CD4-positive, alpha-beta memory T cell (primary cell): ENCODE measurements at places on chromosomes 4 and X. TPM values are rescaled to one million over a fixed set of nuclear protein-coding genes. Genes with fewer than 3 reads are reported as not detected.

Gene KCNIP4
- polyA plus RNA-seq, result 0.11 TPM

Gene NAA10
- polyA plus RNA-seq, result 57.6 TPM

Gene ART3
- polyA plus RNA-seq, result not detected

Gene RAB40A
- polyA plus RNA-seq, result not detected

Gene AMOT
- 2.7 TPM for polyA plus RNA-seq

Gene SHROOM3
- polyA plus RNA-seq, result not detected

- H3K4me1 ChIP-seq, result peaks cover 5% of the 10 kb centered on the region
- H3K36me3 ChIP-seq, result no peaks in the 10 kb centered on the region
- DNase-seq, result no peak
- H3K4me3 ChIP-seq, result no peak overlapping the region
- no peak overlapping the region for H3K27ac ChIP-seq
Observed at GRCh38 chrX:130114141-130114588, 3.9 kb upstream of the ELF4 start.

GRCh38 chr4:132992686-132993085, 156.4 kb upstream of the PCDH10 start:
- H3K27ac ChIP-seq, result no peak overlapping the region
- H3K36me3 ChIP-seq, result no peaks in the 10 kb centered on the region
- no peaks in the 10 kb centered on the region for H3K4me1 ChIP-seq
- DNase-seq, result no peak
- H3K4me3 ChIP-seq, result no peak overlapping the region

- no peak for DNase-seq
- peaks cover 11% of the 10 kb centered on the region for H3K36me3 ChIP-seq
- no peaks in the 10 kb centered on the region for H3K27me3 ChIP-seq
Observed at GRCh38 chrX:18917831-18918230, 66.1 kb downstream of the PHKA2 start.

DNA sequence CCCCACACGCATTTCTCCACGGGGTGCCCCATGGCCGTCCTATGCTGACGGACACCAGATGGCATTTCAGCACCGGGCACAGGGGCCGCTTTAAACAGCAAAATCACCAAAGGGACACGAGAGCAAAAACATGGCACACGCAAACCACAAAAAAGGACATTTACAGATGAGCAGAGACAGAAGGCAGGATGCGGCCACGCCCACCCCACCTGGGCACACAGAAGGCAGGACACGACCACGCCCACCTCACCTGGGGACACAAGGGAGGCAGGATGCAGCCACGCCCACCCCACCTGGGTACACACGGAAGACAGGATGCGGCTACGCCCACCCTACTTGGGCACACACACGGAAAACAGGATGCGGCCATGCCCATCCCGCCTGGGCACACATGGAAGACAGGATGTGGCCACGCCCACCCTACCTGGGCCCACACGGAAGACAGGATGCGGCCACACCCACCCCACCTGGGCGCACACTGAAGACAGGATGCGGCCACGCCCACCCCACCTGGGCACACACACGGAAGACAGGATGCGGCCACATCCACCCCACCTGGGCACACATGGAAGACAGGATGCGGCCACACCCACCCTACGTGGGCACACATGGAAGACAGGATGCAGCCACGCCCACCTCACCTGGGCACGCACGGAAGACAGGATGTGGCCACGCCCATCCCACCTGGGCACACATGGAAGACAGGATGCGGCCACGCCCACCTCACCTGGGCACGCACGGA, 69.1 kb downstream of the FAM53A start:
- H3K4me3 ChIP-seq, result no peak overlapping the region
- peaks cover 27% of the 10 kb centered on the region for H3K4me1 ChIP-seq
- DNase-seq, result peak; percentile 41

- no peak overlapping the region for H3K4me3 ChIP-seq
- no peak for DNase-seq
- no peaks in the 10 kb centered on the region for H3K4me1 ChIP-seq
- H3K27ac ChIP-seq, result no peak overlapping the region
- no peaks in the 10 kb centered on the region for H3K36me3 ChIP-seq
Observed at GRCh38 chr4:176153124-176153523, 42.3 kb downstream of the SPATA4 start.

DNA sequence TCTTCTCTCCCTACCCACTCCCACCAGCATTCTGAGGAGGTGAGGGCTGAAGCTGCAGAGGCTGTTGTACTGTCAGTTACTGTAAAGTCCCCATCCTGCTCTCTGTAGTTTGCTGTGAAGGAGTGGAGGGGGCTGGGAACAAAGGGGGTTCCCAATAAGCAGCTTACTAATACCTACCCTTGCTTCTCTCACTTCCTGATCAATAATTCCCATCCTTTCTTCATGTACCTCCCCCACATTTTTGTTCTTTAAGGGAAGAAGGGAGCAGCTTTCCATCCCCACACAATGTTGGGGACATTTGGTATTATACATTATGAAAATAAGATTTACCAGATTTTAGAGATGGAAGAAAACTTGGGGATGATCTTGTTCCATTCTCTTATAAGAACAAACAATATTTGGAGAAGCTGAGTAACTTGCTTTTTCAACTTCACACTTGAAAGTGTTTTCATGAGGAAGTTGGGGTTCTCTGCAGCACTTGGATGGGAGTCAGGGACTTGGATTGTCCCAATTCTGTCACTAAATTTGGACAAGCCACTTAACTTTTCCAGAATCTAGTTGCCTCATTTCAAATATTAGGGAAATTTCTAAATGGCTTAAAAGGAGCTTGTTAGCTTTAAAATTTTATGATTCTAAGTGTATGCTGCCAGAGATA, 5.4 kb downstream of the TBC1D1 start:
- H3K4me3 ChIP-seq, result no peak overlapping the region
- no peak for DNase-seq
- H3K4me1 ChIP-seq, result peaks cover 33% of the 10 kb centered on the region
- no peaks in the 10 kb centered on the region for H3K27me3 ChIP-seq

DNA sequence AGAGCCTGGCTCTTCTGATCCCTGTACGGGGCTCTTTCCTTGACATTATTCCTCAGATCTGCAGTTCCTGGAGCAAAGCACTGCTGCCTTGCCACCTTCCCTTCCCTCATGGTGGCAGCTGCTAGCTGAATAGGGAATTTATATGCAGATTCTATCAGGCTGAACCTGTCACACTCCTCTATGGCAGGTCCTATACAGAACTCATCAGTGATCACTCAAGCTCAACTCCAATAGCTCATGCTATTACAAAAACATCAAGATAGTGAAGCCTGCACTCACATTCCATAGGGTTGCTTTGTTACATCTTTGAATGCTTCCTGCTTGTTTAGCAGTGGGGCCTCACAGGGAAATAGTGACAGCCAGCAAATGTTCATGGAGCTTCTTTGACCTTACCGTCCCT, 71.7 kb downstream of the SLC2A9 start:
- no peaks in the 10 kb centered on the region for H3K36me3 ChIP-seq
- H3K27me3 ChIP-seq, result no peaks in the 10 kb centered on the region
- no peak overlapping the region for H3K27ac ChIP-seq
- H3K4me1 ChIP-seq, result no peaks in the 10 kb centered on the region

DNA sequence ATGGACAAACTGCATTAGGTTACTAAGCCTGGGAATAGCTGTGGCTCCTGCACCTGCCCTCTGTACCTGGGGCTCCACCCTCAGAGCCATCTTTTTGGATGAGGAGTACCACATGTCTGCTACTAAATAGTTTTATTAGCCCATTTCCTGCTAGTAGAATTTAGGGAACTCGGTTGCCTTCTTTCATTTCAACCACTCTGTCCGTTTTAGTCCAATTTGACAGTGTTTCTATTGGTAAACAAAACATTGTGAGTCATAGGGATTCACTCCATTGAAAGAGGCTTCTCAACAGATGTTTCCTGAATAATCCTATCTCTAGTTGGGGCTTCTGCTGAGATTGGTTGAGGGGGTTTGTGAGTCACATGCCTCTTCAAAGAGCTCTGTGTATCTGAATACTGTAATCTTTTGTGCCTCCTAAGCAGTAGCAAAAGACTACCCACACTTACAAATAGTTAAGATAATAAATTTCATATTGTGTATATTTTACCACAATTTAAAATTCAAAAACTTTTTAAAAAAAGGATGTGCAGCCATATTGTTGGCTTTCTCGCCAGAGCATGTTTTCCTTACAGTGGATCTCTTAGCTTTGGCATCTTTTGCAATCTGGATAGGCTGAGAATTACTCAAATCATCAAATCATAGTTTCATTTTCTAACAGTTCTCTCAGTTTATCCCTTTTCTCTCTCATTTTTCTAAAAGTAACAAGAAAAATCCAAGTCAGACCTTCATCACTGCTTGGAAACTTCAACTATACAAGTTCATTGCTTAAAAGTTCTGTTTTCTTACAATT, 9.9 kb downstream of the FAM200B start:
- H3K27me3 ChIP-seq, result no peaks in the 10 kb centered on the region
- no peak overlapping the region for H3K4me3 ChIP-seq
- no peak for DNase-seq
- H3K36me3 ChIP-seq, result no peaks in the 10 kb centered on the region
- no peaks in the 10 kb centered on the region for H3K4me1 ChIP-seq

- H3K27me3 ChIP-seq, result no peaks in the 10 kb centered on the region
- no peak overlapping the region for H3K27ac ChIP-seq
- H3K36me3 ChIP-seq, result no peaks in the 10 kb centered on the region
Observed at GRCh38 chr4:47390428-47391125, 72.9 kb downstream of the COMMD8 start.

DNA sequence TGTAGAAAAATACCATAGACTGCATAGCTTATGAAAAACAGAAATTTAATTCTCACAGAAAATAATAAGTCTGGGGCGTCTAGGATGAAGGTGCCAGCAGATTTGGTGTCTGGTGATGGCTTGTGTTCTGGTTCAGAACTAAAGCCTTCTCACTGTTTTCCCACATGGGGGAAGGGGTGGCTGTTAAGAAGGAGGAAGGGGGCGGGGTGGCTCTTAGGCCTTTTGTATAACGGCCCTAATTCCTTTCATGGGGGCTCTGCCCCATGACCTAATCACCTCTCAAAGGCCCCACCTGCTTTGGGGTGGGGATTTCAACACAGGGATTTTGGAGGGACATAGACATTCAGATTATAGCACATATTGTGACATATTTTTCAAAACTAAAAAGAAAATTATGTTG, 173.2 kb upstream of the TECRL start:
- no peak for DNase-seq
- H3K36me3 ChIP-seq, result no peaks in the 10 kb centered on the region
- H3K4me3 ChIP-seq, result no peak overlapping the region
- no peaks in the 10 kb centered on the region for H3K27me3 ChIP-seq

DNA sequence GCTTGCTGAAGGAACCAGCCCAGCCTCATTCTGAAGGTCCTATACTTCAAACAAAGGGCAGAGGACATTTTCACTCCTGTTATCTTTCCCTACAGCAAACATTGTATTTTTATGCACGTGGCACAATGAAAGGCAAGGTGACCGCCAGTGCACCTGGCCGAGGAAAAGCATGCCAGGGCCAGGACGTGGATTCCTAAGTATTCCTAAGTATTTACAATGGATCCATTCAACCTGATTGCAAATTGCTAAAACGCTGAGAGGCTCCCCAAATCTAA, 127.9 kb upstream of the FTHL17 start:
- no peaks in the 10 kb centered on the region for H3K4me1 ChIP-seq
- no peaks in the 10 kb centered on the region for H3K36me3 ChIP-seq
- no peaks in the 10 kb centered on the region for H3K27me3 ChIP-seq
- no peak for DNase-seq
- H3K4me3 ChIP-seq, result no peak overlapping the region

DNA sequence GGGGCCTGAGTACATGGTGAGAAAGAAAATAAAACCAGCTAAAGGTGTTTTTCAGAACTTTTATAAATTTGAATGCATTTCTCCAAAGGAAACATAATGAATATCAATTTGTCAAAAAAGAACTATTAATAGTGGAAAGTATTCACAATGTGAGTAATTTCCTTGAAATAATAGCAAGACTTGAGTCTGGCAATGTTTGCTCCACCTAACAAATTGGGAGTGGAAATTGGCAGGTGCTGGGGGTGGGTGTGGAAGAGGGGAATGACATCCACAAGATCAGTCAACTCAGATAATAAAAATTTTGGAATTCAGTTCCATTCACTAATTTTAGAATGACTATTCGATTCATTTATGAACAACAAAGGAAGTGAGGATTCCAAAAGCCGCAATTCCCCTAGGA, 884.8 kb upstream of the SLIT2 start:
- DNase-seq, result no peak
- no peaks in the 10 kb centered on the region for H3K36me3 ChIP-seq
- no peaks in the 10 kb centered on the region for H3K27me3 ChIP-seq
- no peaks in the 10 kb centered on the region for H3K4me1 ChIP-seq

DNA sequence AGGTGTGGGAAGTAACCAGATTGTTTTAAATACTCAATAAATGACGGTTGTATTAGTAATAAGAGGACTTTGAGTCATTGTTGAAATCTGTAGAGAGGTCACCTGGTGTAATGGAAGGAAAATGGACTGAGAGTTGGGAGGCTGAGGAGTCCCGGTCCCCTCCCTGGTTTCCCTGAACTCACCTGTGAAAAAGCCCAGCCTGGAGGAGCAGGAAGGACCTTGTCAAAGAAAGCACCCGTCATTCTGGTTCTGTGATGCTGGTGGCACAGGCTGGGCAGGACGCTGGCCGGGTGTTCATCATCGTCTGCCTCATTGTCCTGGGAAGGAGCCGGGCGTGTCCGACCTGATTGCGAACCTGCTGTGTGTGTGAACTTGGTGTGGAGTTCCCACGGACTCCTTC, 70.8 kb downstream of the SORCS2 start:
- no peak overlapping the region for H3K27ac ChIP-seq
- DNase-seq, result no peak
- H3K36me3 ChIP-seq, result no peaks in the 10 kb centered on the region
- H3K4me1 ChIP-seq, result no peaks in the 10 kb centered on the region
- H3K27me3 ChIP-seq, result no peaks in the 10 kb centered on the region
- H3K4me3 ChIP-seq, result no peak overlapping the region
